ENCODE measurements at places on chromosomes 2 and 18.

DNA sequence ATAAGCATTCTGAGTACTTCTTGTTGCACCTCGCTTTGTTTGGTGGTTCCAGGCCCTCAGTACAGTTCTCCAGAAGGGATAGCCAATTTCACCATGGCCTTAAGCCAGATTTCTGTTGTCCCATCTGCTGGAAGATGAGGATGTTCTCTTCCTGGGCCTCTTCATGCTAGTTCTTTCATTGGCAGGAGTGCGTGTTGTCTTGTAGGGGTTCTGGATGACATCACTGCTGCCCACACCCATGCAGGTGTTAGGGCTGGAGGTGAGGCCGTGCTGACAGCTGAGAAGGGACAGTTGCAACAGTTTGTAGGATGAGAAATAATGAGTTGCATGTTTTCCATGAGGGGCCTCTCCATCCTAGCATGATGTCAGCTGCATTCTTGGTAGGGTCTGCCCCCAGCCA, 142.9 kb downstream of the LDLRAD4 start:
- DNase-seq, result no peak

DNA sequence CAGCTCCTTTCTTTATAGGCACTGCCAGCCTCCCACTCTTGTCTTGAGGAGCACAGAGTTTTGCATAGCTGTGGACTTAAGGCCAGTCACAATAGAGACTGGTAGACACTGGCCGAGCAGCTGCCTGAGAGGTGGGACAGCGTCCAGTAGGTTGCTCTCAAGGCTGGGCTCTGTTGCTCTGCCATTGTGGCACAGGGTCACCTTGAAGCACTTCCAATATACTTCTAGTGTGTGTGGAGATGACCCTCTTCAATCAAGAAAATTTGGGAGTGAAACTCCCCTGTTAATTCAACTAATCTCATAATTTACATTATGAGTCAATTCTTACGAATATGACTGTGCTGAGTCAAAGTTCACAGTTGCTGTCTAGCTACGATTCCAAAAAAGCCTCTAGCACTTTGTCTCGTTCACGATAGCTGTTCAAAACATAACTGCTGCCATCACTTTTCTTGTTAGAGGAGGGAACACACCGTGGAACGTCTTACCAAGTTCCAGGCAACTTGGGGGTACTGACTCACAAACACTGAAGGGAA, 636.2 kb downstream of the EPHA4 start:
- DNase-seq, result no peak

DNA sequence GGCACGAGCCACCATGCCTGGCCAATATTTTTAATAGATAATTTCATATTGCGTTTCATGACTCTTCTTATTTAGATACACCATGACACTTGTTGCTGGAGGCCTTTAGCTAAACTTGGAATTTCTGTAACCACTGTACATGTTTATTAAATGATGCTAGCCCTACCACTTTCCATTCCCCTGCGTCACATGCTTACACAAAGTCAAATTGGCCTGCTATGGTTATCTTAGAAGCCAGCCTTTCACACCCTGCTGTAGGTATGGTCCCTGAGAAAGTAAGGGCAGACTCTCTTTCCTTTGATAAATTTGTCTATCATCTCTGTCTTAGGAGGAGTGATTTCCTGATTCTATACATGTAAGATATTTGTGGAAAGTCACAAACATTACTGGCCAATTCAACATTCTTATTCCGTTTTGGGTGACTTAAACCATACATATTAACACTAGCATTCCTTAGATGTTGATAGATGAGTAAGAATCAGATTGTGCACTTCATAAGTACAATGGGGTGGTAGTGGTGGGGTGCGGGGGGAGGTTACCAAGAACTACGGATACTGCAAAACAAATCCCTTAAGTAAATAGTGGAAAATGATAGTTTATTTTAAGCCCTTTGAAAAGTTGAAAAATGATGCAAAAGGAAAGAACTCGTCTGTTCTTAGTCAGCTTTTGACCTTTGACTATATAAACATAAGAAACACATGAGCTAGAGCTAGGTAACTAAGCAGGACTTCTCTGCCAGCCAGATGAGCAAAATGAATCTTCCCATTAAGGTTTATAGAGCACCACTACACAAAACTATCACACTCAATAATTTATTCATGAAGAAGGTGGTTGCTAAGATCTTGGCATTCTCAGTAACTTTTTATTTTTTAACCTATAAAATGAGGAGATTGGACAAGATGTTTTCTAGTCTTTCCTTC, 7.9 kb upstream of the NDUFV2 start:
- peak; percentile 89 for DNase-seq

DNA sequence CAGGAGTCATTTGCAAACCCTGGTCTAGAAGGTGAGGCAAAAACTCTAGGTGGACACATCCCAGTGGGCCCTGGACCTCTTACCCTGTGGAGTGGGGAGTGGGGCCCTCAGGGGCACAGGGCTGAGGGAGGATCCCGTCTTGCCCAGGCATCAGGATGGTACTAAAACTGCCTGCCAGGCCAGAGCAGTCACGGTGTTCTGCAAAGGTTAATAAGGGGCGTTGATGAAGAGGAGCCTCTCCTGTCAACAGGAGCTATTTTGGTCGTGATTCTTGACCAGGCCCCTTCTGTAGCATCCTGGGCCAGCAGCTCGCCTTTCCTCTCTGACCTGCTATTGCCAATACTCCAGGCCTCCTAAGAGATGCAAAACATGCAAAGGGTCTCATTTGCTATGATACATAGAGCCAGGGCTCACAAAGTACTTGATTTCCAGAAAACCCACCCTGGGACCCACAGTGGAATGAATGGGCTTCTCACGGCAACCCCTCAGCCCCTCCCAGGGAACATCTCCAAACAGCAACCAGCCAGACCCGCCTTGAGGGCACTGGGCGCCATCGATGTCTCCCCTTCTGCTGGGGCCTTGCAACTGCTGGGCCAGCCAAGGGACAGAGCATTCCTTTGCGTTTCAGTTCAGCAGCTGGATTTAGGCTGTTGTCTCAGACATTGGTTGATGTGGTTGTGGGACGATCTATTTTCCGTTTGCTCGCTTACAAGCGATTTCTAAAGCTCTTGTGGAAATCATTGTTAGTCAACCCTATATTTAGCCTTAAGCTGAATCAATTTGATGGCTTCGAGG, 111.1 kb downstream of the PDCL3 start:
- no peak for DNase-seq

GRCh38 chr2:67510745-67511144, 113.6 kb downstream of the ETAA1 start:
- DNase-seq, result peak; percentile 77

DNA sequence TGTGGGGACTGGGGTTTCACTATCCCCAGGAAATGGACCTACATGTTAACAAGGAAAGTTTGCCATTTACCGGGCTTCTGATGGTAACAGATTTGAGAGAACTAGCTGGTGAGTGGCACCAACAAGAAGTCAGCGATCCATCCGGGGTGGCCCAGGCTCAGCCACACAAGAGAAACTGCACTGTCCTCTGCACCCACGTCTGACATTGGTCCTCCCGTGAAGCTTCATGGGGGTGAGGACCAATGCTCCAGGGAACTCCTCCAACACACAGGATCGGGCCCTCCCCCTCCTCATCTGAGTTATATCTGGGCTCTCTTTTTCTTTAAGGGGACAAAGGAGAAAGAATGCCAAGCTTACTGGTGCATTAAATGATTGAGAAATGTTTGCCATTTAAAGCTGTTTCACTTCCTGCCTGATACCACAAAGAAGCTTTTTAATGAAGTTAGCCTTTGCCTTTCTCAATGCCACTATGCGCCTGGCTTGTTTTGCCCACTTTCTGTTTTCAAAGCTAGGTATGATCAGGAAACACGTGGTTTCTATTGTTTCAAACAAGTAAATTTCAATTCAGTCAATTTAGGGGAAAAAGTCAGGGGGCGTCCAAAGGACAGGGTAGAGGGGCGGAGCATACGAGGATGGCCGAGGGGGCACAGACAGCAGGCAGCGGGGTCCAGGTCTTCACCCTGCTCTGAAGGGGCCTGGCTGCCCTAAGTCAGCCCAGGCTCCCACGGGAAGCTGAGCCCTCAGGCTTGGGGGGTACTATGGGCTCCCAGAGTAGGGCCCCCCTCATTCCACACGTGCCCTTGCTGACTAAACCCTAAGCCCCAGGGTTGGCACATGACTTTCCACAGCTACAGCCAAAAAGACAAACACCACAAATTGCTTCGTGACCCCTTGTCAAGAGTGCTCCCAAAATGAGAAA, 204.0 kb upstream of the ID2 start:
- DNase-seq, result no peak

- peak; percentile 51 for DNase-seq
These were observed 149.3 kb upstream of the ALPP start for GRCh38 chr2:232228971-232229894.

- no peak for DNase-seq
These were observed 10.1 kb upstream of the ID2 start for GRCh38 chr2:8671802-8672201.

- DNase-seq, result peak; percentile 86
These were observed 45.5 kb upstream of the CAVIN2 start for GRCh38 chr2:191892391-191892790.

- DNase-seq, result peak; percentile 45
These were observed 34.7 kb downstream of the PIEZO2 start for GRCh38 chr18:11114653-11115052.

DNA sequence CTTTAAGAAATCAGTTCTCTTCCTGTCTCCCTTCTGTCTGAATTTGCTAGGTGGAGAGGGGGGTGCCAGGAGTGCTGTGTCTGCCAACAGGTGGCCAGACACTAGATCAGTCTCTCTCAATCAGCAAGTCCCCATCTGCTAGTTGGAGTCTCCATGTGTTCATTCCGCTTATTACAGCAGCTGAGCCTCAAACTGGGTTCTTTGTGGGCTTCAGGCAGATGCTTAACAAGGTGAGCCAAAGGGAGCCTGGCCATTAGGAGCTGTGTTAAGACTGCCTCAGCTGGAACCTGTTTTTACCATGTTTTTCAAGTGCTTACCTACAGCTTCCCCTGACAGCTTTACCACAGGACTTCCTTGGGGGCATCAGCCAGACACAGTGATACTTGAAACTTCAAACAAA, 401.9 kb downstream of the LRP1B start:
- DNase-seq, result no peak

DNA sequence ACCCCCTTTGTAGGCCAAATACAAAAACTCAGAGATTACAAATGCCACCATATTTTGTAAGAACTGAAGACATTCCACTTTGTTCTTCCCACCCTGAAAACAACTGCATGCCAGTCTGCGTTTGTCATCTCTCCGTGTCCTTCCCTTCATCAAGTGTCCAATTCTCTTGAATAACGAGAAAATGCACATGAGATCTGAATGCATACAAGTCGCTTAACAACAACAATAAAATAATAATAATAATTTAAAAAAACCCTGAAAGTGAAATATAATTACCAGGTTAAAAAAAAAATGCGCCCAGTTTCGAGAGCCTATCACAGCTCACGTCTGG, 2.0 kb upstream of the SETBP1 start:
- no peak for DNase-seq

- DNase-seq, result no peak
These were observed 17.1 kb downstream of the PXDN start for GRCh38 chr2:1727101-1727771.

All from EH (cell line).